NCI-H748 treated with DMSO at 0.1 percent for 48 hours (cell line): ENCODE measurements at places on chromosomes 5 and 9.
A peak's percentile ranks its signal among the peaks of the same experiment; 100 is the strongest.

- no peak for DNase-seq
Measured at GRCh38 chr5:150245808-150246207, 43.8 kb downstream of the CAMK2A start.

DNA sequence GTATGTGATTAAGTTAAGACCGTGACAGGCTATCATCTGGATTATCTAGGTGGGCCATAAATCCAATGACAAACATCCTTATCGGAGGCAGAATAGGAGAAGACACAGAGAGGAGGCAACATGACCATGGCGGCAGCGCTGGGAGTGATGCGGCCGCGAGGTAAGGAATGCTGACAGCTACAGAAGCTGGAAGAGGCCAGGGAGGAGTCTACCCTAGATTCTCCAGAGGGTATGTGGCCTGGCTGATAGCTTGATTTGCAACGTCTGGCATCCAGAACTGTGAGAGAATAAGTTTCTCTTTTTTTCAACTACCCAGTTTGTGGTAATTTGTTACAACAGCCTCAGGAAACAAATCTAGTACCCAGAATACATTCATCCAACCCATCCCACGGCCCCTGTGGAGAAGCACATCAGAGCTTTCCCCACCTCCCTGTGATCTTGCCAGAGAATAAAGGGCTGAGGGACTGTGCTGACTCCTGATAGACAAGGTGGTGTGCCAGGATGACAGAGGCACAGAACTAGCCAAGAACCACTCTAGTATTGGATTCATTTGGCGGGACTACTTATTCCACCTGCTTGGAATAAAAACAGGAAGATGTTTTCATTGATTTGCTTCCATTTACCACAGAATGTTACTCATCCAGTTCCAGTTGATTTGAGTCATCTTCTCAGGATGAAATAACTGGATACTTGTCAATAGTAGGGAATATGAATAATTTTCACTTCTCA lies 187.4 kb downstream of the MAN2A1 start:
- no peak for DNase-seq

DNA sequence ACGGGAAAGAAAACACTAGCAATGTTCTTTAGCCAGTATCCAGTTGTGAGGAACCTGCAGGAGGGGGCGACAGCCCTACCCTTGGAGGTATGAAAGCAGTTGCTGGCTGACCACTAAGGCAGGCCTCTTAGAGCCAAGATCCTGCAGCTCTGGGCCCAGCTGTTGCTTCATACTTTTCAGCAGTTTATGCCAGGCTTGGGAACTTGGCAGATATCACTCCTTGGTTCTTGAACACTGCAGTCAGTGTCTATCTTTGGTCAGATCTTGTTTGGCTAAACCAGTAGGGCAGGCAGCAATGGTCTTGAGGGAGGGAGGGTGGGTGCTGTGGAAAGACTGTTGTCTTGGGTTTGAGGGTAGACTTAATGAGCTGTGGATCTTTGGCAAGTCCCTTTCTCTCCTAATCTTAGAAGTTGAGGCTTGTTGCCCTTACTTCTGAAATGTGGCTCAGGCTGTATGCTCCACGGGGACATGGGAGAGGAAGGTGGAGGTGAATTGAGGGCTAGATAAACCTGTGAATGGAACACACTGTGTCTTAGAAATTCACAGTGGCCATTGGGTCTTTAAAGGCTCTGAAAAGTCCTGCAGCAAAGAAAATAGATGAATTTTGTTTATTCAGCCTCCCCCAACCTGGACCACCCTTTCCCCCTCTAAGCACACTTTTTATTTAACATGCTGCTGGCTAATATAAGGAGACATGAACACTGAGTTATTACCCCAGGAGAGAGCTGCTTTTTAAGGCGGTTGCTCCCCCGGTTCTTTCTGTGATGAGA lies 37.5 kb downstream of the ZNF618 start:
- DNase-seq, result no peak

DNA sequence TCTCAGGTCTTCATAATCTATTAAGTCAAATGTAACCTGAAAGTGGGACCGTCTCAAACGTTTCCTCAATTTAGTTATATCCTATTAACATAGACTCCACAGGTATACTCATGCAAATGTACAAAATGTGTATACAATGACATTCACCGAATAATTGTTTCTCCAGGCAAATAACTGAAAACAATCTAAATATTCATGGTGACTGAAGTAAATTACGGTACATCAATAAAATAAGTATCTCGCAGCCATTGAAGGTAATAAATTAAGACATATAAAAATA lies 482 bp downstream of the IARS1 start:
- DNase-seq, result no peak

- no peak for DNase-seq
Measured at GRCh38 chr5:140355546-140355945, 4.4 kb upstream of the SLC4A9 start.

- DNase-seq, result no peak
Measured at GRCh38 chr5:35354751-35355150, 124.5 kb upstream of the PRLR start.

DNA sequence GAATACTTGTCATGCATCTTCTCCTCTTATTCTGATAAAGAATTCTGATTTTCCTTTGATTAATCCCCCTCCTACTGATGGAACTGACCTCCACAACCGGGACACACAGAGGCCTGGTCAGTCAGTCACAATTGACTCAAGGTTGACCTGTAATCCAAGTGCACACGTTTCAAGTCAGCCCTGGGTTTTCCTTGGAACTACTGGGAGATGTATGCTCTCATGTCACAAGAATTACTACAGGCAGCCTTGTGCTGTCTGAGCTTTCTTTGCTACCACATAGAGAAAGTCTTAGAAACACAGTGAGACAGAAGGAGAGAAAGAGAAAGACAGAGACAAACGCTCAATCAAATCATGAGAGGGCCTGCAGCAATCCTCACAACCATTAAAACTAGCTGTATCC lies 345.8 kb downstream of the PDE4D start:
- no peak for DNase-seq

- DNase-seq, result no peak
Measured at GRCh38 chr5:163505049-163505367, 411 bp upstream of the MAT2B start.

- DNase-seq, result no peak
Measured at GRCh38 chr9:16918920-16919319, 48.5 kb upstream of the BNC2 start.

DNA sequence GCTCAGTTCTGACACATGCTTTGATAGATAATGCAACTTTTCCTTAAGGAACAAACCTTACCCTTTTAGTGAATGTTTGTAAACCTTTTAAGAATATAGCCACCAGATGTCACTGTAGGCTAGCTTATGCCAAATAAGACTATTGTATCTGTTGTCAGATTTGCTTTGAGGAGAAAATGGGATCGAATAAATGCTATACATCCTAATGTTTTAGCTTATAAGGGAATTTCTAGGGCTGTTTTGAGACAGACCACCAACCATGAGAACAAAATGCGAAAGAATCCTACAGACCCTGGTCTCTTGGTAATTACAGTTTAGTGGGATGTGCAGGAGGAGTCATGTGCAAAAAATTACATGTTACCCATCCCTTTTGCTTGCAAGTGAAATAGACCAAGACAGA lies 127.6 kb upstream of the NMUR2 start:
- peak; percentile 45 for DNase-seq

GRCh38 chr9:3914416-3914815 lies 385.5 kb downstream of the GLIS3 start:
- no peak for DNase-seq

GRCh38 chr9:134043531-134043988 lies 18.3 kb downstream of the BRD3OS start:
- DNase-seq, result no peak
